ENCODE measurements at places on chromosomes 4 and X.

DNA sequence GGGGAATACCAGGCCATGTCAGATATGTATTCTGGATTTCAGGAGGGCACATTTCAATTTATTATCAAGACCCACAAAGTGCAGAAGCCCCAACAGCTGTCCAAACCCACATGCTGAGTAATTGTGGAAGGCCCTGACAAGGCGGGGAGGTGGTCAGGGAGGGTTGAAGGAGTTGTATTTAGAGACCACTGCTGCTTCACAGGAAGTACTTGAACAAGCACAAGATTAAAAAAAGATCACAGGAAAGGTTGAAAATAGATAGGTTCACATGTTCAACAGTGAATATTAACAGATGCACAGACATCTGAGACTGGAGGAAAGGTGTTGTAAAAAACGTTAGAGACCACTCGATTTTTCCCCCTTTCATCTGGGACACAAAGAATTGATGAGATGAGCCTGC, 17.9 kb downstream of the ATP8A1 start:
- no peak for DNase-seq

- DNase-seq = no peak
Observed at GRCh38 chrX:5648941-5649568, 579.6 kb downstream of the NLGN4X start.

DNA sequence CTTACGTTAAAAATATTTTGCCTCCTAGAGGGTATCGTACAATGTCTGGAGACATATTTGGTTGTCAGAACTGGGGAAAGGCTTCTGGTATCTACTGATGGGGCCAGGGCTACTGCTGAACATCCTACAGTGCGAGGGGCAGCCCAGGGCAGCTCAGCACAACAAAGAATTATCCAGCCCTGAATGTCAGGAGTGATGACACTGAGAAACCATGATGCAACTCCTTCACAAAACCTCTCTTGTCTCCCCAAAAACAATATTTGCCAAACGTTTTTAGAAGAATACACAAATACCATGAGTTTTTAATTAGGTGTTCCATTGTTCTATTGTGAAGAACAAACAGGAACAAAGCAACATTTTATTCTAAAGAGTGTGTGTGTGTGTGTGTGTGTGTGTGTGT, 43.4 kb upstream of the CLNK start:
- no peak for DNase-seq

- DNase-seq = no peak
Observed at GRCh38 chr4:38069271-38069760, 109.1 kb downstream of the PTTG2 start.

- DNase-seq = peak; percentile 40
Observed at GRCh38 chr4:118772081-118772766, 63.7 kb downstream of the SEC24D start.

DNA sequence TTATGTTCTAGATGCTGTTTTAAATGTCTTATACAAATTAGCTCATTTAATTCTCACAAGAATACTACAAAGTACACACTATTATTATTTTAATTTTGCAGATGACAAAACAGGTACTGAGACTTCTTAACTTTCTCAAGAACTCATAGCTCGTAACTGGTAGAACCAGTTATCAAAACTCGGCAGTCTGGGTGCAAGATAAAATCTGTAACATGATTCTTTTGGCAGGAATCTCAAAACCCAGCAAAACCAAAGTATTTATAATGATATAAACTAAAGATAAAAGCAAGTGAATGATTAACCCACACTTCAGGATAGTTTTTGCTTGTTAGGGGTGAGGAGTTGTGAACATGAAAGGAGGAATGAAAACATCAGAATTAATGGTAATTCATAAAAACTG, 27.6 kb downstream of the CLNK start:
- no peak for DNase-seq

DNA sequence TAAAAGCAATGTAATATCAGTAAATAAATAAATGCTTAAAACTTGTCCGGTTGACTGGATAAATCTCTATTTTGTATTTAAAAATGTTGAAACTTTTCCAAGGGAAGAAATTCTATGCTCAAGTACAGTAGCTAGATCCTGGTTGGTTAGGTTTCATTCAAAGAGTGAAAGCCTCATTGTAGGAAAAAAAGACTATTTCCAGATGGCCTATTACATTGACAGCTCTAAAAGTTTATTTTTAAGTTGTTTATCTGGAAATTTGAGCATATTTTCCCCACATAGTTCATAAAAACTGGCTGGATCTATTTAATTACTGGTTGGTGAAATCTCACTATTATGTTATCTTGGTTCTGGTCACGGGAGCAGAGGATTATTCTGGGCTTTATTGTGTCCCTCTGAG, 38.0 kb downstream of the FRAS1 start:
- DNase-seq = no peak

DNA sequence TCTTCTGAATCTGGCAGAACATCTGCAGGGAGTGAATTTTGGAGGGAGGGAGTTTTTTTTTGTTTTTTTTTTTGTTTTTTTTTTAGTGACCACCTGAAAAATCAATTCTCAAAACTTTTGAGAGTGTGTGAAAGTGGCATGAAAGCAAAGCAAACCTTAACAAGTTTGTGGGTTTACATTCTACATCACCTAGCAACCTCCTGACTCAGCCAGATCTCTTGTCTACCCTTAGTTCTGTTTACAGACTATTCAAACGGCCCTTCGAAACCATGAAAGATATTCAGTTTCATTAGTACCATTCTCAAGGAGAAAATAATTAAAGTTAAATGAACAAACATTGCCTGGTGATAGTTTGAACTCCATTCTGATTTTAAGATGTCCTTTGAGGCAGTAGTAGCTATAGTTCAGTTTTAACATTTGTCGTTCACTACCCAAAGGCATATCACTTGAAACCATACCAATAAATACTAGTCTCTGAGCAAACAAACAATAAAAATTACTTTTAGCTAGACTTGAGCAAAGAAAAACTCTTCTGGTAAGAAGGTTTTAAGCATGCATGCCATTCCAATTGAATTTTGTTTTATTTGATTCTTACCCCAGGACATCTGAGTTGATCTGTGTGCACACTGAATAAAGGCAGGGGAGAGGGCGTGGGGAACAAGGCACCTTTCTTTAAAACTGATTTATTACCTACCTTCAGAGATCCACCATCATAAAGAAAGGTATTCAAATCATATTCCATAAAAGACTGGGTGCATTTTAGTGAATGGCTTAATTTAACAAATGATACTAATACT, 137.7 kb downstream of the ARX start:
- no peak for DNase-seq

DNA sequence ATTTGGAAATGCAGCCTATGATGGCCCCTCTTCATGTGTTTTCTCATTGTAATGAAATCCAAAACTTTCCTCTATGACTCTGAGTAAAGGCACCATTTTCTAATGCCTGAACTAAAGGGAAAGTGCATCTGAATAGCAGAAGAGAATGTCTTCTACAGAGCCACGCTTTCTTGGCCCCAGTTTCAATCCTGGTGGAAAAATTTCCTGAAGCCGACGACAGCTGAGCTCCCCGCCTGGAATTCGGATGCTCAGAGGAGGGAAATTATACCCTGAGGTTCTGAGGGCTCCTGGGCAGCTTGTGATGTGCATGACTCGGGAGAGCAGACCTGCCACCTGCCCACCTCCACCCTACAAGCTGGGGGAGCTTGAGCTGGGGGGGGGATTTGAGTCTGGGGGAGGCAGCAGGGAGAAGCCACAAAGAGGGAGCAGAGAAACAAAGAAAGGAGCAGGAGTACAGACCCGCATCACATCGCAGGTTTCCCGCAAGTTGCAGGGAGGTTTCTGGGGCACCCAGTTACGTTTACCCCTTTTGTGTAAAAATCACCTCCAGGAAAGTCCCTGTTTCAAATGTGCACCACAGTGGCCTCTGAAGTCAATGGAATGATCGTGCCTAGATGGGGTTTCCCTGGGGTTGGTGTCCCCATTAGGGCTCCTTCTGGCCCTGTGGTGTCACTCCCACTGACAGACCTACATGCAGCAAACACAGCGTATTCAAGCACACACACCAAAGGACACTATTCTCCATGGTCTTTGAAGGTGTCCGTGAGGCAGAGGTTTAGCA, 145.6 kb upstream of the RBPJ start:
- no peak for DNase-seq

DNA sequence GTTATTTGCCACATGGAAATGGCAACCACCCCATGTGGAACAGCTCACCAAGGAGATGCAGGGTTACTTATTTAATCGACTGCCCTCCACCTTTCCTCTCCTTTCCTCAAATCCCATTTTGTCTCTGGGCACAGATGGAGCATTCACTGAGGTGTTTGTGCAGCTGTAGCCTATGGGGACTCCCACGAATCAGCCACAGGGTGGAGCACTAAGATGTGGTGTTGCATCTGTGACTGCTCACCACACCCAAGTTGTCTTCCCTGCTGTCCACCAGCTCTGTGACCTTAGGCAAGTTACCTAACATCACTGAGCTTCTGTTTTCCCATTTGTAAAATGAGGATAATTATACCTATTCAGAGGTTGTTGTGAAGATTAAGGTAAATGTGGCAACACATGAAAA, 252.4 kb upstream of the CPEB2 start:
- no peak for DNase-seq

DNA sequence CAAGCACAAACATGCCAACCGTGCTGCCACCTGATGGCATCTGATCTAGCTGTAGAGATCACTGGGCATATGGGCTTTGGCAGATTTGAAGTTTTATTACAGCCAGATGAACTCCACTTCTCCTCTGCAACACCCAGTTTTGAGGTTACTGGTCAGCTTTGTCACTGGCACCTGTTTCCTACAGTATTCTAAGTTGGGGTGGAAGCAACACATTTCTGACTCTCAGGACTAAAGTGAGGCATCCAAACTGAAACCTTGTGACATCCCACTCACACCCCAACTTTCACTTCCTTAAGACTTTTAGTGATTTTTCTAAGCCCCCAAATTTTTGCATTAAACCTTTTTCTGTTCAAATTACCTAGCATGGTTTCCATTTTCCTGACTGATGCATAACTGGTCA, 115.1 kb upstream of the PCDH18 start:
- DNase-seq = no peak

- DNase-seq = no peak
Observed at GRCh38 chr4:125043486-125043885, 271.3 kb upstream of the FAT4 start.

DNA sequence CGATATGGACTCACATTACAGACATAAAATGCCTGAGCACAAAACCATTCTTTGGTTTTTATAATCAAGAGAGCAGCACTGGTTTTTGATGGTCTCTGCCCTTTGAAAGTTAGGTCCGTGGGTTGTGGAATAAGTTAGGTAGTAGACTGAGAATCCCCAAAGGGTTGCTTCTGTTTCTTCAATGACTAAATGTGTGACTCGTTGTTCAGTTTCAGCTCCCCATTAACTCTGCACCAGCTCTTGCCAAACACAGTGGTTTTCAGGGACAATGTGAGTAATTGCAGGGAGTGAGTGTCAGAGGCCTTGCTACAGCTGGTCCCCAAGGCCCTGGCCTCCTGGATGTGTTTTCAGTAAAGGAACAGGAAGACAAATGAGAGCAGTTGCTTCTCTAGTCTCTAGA, 24.8 kb downstream of the SMIM20 start:
- no peak for DNase-seq

GRCh38 chrX:38799995-38800580, 1.2 kb upstream of the MID1IP1 start:
- DNase-seq = no peak

DNA sequence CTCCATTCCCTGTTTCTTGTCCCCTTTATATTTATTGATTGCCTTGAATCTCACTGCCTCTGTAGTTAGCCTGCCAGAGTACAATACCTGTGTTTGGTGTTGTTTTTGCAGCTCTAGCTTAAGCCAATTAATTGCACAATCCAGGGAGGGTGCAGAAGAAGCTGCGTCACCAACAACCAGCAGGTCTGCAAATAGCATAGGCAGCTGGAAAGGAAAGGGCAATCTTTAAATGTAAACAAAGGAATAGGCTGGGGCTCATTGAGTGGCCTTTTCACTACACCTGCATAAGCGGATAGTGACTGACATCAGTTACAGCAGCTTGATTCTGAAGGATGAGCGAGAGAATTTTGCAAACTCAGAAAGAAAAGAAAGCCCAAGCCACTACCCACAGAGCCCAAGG, 106.8 kb upstream of the RAI2 start:
- peak; percentile 49 for DNase-seq

GRCh38 chrX:9518051-9518450, 53.2 kb downstream of the TBL1X start:
- DNase-seq = no peak

- no peak for DNase-seq
Observed at GRCh38 chr4:10121568-10122208, 5.1 kb upstream of the WDR1 start.

GRCh38 chr4:90621080-90621479, 493.9 kb downstream of the CCSER1 start:
- no peak for DNase-seq

DNA sequence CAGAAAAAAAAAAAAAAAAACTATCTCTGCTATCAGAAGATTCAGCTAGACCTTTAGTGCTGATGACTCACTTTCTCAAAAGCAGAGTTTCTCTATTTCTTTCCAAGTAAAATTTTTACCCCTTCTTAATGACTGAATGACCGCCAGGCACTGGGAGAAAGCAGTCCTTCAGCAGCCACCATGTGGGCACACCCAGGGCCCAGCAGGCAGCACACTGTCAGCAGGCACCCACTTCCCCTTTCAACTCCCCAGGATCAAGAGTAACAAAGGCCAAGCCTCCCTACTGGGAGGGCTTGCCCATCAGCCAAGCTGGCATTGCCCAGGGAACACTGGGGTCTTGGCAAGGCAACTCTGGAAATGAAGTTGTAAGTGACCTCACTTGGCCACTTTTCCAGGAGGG, 201.9 kb upstream of the MAMLD1 start:
- no peak for DNase-seq

DNA sequence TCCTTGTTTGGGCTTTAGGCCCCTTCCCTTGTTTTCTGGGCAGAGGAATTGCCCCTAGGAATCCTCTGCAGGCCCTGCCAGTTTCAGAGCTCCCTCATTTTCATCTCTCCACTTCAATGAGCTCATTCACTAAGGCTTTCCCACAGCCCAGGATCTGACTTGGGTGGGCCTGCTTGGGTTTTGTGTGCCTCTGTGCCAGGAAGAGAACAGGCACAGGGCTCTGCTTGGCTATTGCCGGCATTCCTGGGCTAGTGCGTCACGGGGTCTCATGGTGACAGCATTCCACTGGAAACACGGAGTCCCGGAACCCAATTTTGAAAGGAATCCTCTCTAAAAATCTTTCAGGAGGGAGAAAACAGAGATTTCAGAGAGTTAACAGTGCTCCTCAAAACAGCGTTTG, 150.5 kb downstream of the VCX3A start:
- no peak for DNase-seq

DNA sequence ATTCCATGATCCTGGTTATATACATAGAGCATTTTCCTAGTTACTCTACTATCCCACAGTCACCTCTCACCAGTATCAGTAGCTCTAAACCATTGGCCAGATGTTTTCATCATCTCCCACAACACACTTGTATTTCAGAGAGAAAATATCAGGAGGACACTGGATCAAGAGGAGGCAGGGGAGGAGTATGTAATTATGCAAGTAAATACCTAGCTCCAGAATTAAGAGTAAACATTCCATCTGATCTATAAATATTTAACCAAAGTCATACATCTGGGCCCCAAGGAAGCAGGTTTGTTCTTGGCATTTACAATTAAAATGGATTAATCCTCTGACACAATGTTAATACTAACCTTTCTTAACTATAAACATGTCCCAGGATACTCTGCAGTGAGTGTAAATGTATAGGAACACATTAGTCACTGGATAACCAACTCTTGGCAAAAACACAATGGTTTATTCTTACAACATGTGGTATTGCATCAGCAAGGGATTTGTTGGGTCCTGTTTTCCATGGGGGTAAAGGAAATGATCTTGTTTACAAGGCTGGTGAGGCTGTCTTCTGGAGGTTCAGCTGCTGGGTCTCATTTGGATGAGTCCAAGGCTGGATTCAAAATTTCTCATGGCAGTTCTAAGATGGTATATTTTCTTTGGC, 170.1 kb downstream of the ATG4A start:
- DNase-seq = no peak
